Activated naive CD4-positive, alpha-beta T cell treated with anti-CD3 and anti-CD28 coated beads, Interleukin-2, amount 50 U/mL, for 16 hours (primary cell): ENCODE measurements at places on chromosomes 4 and X.

DNA sequence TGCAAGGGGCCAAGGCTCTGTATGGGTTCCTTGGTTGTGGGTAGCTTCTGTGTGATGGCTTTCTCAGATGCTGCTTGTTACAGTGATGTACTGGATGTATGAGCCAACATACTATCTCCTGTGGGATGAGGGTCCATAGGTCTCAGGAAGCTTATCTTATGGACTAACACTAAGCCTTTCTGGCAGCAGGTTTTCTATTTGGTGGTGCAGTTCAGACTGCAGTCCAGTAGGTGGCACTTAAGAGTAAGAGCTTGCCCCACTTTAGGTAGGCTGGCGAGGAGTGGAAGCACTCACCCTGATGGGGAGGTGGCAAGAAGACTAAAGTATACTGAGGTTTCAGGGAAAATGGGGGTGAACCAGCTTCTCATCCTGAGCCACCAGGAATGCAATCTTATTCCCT lies 306.7 kb upstream of the MAOA start:
- peak; percentile 17 for DNase-seq

DNA sequence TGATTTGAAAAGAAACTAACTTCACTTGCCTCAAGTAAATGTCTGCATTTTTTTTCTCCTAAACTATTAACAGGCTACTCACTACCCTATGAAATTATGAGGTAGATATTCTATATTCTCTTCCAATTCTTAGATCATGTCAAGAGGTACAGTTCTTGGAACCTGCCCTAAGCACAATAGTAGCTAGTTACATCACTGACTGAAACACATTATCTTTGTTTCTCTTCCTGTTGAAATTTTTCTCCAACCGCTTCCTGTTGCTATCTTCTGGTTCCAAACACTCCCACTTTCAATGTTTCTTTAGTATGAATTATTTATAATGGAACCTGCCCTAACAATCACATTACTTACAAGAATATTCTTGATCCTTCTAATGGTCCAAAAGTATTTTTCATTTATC lies 5.0 kb upstream of the BANK1 start:
- DNase-seq: no peak

GRCh38 chrX:120014354-120015130 lies 62.9 kb downstream of the RHOXF2B start:
- no peak for DNase-seq

DNA sequence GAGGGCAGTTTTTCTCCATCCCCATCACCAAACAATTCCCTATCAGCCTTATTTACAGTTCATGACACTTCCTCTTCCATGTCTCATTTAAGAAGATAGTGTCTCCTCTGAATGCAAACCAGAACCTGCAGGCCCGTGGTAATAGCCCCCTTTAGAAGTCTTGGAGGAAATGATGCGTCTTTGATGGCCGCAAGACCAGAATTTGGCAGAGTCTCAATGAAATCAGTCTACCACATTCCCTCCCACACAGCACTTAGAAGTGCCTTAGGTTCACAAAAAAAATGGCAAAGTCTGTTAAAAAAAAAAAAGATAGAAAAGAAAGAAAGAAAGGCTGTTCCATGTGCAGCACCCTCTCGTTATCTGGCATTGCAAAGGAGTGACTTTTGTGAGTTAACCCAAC lies 2.1 kb upstream of the KDR start:
- no peak for DNase-seq

- no peak for DNase-seq
Measured at GRCh38 chrX:119706616-119707015, 13.6 kb upstream of the SEPTIN6 start.

- DNase-seq: no peak
Measured at GRCh38 chr4:73593631-73594241, 26.5 kb downstream of the RASSF6 start.

DNA sequence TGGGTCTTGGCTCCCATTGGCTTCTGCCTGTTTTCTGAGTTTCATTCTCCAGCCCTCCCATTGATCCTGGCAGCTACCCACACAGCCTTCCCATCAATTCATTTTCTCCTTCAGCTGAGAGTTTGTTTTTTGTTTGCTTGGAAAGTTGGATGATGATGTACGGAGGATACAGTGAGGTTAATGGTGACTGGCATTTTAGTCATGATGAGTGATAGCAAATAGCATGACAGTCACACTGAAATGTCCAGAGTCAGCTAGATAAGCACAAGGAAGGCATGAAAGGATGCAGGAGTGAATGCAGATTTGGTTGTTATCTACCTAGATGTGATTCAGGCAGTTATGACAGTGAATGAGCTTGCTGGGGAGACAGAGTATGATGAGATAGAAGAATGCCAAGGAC lies 30.6 kb upstream of the LCORL start:
- DNase-seq: no peak

- DNase-seq: no peak
Measured at GRCh38 chr4:168630445-168631187, 133.8 kb downstream of the PALLD start.

DNA sequence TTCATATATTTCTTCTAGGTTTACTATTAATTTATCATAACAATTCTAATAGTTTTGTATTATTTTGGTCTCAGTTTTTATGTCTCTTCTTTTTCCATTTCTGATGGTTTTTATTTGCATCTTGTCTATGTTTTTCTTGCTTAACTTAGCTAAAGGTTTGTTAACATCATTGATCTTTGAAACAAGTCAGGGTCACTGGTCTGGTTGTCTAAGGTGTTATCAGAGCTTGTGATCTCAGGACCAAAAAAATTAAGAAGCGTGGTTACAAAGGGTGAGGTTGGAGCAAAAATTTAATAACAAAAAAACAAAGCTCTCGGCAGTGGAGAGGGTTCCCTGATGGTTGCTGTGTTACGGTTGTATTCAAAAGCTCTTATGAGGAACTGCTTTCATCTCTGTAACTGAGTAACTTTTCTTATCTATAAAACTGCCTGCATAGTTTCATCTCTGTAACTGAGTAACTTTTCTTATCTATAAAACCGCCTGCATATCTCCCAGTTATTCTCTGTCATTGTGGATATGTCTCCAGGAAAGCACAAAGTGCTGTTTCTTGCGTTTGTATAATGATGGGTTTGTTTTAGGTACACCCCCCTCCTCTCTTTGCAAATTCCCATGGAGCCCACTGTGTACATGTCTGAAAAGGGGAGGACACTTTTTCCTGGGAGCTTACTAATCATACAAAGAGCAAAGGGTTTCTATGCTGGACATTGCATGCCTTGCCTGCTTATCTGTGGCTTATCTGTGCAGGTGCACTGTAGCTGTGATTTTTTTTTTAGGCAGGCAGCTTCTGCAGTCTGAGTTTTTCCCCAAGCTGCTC lies 62.4 kb upstream of the UGT2B15 start:
- DNase-seq: no peak

DNA sequence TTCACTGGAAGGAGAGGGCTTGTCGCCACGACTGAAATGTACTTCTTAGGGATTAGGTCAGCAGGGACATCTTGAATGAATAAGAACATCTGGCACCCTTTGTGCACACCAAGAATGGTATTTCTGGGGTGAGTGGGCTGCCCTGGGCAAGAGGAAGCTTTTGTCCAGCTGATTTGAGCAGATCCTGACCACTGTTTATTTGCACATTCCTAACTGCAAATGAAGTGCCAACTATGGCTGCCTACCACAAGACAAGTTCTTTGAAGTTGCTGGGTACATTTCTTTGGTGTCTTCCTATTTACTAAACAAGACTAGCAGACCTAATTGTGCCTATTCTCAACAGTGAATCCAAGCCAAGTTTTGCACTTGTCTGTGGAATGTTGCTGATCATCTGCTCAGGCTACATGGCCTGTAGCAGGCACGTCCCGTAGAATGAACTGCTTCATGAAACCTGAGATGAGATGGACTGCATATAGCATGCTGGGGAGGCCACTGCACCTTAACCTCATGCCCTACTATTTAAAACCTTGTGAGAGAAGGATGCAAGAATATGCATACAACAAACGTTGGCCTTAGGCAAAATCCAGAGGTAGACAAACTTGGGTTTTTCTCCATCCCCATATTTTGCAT lies 45.0 kb downstream of the PIR start:
- no peak for DNase-seq

GRCh38 chr4:189374176-189374575 lies 566.5 kb upstream of the FRG1 start:
- no peak for DNase-seq

- no peak for DNase-seq
Measured at GRCh38 chr4:109912706-109913595, at the start of gene EGF. TSS of gene EGF (plus strand) at chr4:109912883. CDS start at chr4:109913336, 453 bp downstream.

DNA sequence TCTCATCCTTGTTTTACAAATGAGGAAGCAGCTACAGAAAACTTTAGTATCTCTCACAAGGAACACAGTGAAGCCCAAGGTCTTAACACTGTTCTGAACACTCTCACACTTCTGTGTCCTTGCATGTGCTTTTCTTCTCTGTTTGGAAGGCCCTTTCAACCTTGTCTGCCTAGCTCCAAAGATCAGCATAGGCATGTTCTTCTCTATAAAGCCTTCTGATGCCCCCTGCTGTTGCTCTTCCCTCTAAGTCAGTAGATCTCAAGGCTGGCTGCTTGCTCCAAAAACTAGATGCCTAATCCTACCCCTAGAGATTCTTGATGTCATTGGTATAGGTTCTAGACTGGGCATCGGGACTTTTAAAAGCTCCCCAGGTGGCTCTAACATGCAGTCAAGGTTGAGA lies 5.9 kb downstream of the APOO start:
- DNase-seq: peak; percentile 19

DNA sequence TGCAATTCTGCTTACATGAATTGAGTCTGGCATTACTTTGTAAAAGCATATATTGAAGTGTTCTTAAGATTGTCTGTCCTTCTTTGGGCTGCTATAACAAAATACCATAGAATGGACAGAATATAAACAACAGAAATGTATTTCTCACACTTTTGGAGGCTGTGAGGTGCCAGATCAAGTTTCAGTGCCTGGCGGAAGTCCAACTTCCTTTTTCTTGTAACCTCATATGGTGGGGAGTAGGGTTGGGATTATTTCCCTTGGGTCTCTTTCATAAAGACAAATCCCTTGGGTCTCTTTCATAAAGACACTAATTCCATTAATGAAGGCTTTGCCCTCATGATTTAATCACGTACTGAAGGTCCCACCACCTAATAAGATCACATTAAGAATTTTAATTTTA lies 199.3 kb upstream of the GRID2 start:
- no peak for DNase-seq

- DNase-seq: no peak
Measured at GRCh38 chr4:177726111-177726510, 283.9 kb upstream of the AGA start.

DNA sequence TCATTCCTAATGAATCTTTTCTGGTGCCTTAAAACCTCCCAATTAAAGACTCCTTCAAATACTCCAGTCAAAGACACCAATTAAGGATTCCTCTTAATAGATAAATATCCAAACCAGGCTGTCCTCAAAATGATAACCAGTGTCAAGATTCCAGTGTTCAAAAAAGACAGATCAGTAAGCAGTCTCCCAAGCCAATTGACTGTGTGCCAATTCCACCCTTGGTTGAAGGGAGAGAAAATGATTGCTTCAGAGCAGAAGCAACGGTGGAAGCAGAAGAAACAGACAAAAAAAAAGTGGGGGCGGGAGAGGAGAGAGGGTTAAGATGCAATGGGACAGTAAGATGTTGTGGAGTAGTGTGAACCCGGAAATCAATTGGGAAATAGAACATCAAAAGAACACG lies 216.0 kb upstream of the FTHL17 start:
- no peak for DNase-seq

- no peak for DNase-seq
Measured at GRCh38 chrX:118459494-118459893, 36.1 kb upstream of the DOCK11 start.

DNA sequence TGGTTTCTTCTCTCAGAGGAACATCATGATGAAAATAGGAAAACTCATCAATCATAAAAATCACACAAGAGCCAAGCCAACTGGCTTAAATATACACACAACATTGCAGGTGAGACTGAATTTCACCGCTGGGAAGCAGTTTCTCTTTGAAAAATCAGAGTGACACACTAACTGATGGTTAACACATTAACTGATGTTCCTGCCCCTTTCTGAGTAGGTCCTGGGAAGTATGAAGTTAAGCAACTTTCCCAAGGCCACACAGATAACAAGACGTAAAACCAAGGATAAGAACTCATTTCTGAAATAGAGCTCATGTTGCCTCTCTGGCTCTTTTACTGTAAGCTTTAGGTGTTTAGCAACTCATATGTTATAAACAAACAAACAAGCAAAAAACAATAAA lies 813.7 kb upstream of the HS3ST1 start:
- DNase-seq: no peak

GRCh38 chrX:115561605-115562479 lies 868 bp downstream of the PLS3 start:
- no peak for DNase-seq

DNA sequence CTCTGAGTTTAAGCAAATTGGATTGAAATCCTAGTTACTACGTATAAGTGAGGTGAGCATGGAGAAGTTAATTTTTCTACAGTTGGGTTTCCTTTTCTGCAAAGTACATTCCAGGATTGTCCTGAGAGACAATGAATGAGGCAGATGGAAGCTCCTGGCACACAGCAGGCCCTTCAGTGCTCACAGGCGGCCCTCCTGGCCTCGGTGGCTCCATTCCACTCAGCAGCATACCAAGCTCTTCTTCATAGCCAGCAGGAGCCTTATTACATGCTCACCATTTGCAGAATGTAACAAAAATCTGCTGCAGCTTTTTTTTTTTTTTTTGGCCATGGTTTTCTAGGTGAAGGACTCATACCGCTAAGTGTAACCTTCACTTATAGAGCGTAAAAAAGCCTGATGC lies 113.2 kb upstream of the FAM9B start:
- no peak for DNase-seq

DNA sequence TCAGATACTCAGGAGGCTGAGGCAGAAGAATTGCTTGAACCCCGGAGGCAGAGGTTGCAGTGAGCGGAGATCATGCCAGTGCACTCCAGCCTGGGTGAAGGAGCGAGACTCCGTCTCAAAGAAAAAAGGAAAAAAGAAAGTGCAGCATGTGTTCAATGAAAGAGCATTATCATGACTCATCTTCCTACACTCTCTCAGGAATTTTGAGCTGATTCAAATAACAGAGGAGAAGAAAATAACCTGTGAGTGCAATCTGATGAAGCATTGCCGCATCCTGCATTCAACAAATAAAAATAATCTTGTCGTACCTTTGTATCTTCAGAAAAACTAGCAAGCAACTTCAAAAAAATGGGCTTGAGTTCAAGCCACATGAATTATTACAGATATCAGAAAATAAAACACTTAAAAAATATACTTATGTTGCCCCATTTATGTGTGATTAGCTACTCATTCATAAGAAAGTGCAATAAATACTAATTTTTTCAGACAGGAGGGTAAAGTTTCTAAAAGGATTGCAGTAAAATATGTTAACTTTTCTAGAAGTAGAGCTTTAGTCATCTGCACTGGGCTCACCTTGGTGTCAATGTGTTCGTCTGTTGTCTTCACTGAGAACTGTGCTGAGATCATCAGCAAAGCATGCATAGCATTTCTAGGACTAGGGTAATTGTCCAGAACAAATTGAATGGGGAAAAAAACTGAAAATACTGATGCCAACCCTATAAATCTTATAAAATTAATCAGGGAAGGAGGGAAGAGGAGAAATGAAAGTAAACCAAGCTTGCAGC lies 90.4 kb upstream of the VCX3B start:
- no peak for DNase-seq

GRCh38 chr4:130077275-130077674 lies 981.3 kb downstream of the C4orf33 start:
- DNase-seq: no peak
